ENCODE measurements at places on chromosomes 4 and X.

DNA sequence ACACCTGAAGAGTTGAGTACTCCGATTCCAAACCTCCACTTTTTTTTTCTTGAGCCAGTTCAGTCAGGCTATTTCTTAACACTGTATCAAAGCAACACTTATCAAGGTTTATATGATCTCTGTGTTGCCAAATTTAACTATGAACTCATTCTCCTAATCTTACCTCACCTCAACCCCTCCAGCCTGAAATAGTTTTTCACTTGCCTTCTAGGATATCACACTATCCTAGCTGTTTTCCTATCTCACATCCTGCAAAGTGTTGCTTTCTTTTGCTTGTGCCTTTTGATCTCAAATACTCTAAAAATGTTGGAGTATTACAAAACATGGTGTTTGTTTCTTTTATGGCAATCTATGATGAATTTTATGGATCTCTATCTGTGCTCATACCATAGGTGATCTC, 415.0 kb downstream of the CFAP47 start:
- no peak for DNase-seq

GRCh38 chrX:136780241-136780640, 491 bp downstream of the ARHGEF6 start:
- DNase-seq: no peak

DNA sequence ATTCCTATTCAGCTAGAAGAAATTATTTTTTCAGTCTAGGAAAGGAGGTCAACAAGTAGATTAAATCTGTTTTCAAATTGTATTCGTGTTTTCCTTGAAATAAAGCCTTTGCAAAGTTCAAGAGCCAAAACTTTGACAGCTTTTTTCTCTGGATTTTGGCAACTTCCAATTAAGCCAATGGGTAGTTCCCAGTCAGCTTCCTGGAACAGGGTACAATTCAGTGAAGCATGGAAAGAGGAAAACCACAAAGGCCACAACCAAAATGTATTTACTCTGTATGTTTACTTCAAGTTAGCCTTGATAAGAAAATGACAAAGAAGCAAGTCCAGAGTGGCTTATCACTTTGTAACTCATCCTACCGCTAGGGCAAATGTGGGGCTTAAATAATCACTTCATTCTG, 188.6 kb downstream of the COMMD8 start:
- DNase-seq: no peak

- no peak for DNase-seq
Measured at GRCh38 chrX:153517423-153517822, at the start of gene ATP2B3. Gene ATP2B3 (plus strand): TSS chrX:153517642. CDS start chrX:153536248, 18,606 bp downstream.

DNA sequence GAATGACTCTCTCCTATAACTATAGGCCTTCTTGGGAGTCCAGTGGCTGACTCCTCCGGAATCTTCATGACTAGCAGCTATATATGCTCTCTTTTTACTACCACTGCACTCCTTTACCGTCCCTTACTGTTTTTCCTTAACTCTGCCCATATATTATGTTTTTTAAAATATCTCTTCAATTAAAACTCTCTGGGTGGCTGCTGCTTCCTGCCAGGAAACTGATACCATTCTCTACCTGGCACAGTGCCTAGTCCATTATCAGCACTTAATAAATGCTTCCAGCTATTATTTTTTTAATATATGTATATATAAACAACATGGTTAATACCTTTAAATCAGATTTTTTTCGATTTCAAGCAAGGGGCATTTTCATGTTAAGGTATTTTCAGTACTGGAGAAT, 136.6 kb upstream of the FAM47B start:
- DNase-seq: no peak

DNA sequence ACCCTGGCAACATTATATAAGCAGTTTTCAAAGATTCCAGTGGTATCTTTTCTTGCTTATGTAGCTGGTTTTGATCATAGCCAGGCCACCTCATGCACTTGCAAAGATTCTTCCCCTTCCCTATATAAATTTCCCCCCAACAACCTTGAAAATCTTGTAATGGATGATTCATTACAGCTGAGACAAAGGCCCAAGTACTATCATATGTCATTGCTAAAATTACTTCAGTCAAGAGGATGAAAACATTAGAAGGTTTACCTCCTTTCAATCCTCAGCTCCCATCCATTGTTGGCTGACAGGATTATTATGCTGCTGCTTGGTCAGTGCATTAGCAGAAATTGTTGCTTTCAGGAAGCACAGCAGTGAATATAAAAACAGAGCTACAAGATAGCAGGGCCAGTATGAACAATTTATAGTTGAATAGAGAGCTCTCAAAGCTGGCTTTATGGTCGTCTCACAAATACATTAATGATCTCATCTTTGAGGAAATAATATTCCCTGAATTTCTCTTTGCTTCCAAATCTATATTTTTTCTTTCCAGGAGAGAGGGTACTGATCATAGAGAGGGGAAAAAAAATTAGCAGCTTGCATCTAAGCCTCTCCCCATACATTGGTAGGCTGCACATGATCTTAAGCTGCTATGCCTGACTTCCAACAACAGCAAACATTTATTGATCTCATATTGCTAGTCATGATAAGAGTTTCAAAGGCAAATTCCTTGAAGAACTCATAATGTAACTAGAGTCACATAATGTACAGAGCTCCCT, 7.7 kb upstream of the ARHGEF38 start:
- DNase-seq: no peak

- peak; percentile 73 for DNase-seq
Measured at GRCh38 chr4:52869196-52869595, 7.1 kb downstream of the RASL11B start.

Data from foreskin fibroblast (primary cell).